ENCODE measurements at places on chromosomes 6 and 20.

DNA sequence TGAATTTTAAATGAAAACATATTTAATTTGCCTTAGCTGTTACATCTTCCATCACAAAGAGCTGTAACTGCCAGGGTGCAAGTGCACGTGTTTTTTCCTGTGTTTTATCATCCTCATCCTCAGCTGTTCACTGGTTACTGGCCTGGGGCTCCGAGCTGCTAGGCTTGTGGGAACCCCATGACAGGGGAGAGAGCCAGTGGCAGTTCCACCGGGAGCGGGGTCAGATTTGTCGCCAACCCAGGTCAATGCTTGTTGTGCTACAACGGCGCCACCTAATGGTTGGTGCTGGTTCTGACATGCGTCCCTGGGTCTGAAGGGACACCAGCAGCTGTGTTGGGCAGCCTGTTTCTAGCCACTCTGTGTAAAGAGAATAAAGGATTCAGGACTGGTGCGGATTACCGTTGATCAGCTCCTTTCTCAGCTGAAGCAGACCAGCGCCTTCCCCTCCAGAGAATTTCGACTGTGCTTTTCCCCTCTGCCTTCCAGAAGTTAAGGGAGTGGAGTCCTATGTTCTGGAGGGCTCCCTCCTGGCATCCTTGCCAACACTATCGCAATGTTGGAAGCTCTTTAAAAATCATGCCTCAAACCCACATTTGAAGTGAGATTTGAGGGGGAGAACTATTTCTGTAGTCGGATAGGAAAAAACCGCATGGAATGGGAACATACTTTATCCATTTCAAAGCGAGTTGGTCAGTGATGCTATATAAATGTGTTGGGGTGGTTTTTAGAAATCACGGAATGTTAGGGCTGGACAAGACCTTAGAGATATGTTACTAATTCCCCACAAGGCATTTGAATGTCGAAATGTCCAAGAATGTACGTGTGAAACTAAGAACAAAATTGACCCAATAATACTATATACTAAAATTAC lies 32.1 kb downstream of the SUMO4 start:
- peak; percentile 77 for DNase-seq

- no peak for DNase-seq
Observed at GRCh38 chr6:154558984-154559383, 48.5 kb upstream of the CNKSR3 start.

DNA sequence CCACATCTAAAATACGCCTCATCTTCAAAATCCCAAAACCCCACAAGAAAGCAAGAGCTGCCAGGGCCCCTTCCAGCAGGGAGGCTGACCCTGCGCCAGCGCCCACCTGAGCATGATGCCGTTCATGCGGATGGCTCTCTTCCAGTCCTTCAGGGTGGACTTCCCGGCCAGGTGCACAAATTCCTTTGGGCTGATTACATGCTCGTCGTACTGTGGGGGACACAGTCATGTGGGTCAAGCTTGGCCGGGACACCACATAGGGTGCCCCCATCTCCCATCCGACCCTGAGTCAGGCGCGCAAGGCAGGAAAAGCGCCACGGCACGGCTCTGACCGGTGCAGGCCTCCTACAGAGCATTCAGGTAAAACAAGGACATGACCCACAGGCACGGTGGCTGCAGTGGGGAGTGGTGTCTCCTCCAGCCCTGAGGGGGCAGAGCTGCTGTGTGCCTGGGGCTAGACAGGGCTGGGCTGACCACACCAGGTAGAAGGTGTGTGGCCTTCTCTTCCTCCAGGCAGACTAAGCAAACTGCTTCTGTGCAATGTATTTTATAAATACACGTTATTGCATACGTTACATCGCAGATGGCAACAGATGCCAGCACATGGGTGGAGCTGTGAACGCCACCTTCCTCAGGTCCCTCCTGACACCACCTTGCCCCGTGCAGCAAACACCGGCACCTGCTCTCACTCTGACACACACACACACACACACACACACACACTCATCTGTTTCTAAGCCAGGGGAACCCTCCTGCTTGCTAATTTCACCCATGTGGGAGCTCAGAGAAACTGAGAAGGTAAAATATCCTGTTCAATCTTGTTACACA lies 23.8 kb upstream of the HELZ2 start:
- no peak for DNase-seq

DNA sequence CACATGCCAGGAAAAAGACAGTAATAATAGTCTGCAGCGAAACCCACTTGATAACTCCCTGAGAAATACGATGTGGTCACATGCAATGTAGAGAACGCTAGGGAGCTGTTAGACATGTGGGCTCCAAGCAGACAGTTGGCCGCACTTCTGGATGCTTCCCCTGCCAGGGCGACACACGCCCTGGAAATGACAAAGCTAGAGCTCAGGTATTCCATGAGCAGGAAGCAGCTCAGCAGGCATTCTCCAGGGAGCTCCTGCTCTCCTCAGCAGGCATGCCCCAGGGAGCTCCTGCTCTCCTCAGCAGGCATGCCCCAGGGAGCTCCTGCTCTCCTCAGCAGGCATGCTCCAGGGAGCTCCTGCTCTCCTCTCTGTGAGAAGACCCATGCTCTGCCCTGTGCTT lies 52.4 kb upstream of the NXT1 start:
- no peak for DNase-seq

- no peak for DNase-seq
Observed at GRCh38 chr6:7058250-7058923, 49.4 kb upstream of the RREB1 start.

- peak; percentile 49 for DNase-seq
Observed at GRCh38 chr6:816510-817084, 123.7 kb upstream of the EXOC2 start.

GRCh38 chr6:51846531-51846930 lies 240.9 kb downstream of the PKHD1 start:
- DNase-seq: no peak

GRCh38 chr6:46502486-46503119 lies 11.4 kb upstream of the RCAN2 start:
- DNase-seq: no peak

- no peak for DNase-seq
Observed at GRCh38 chr6:11992086-11992485, 20.0 kb upstream of the HIVEP1 start.

- DNase-seq: no peak
Observed at GRCh38 chr20:23244156-23244915, 106.3 kb upstream of the NXT1 start.

DNA sequence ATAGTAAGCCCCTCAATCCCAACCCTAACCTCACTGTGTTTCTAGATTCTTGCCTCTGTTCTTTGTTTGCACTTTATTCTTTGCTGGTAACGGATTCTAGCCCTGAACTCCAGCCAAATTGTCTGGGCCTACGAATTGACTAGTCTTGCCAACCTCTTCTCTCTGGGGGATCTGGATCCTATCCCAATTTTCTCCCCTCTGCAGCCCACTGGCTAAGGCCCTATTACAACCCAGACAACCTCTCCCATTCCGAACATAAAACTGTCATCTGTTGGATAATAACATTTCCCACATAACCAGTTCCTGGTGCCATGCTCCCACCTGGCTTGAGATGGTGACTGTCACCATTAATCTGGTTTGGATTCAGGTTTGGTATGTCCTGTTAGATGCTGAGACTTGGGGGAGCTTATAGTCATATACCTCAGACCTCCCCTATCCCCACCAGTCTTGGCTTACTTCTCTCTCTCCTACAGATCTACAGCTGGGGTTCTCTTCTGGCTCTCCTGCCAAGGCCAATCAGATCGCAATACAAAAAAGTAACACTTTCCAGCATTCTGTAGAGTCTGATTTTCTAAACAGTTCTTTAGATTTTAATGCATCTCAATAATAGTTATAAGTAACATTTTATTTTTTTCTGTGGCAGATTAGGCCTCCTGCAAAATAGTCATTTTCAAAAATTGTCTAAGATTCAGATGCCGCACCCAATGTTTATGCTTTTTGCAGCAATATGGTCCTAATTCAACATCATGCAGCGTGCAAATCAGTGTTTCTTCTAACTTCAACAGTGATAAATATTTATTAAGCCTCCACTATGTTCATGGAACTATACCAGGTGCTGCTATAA lies 29.8 kb upstream of the AHI1 start:
- DNase-seq: no peak
